Skeletal muscle cell (primary cell): ENCODE measurements at places on chromosomes 13 and 19.

DNA sequence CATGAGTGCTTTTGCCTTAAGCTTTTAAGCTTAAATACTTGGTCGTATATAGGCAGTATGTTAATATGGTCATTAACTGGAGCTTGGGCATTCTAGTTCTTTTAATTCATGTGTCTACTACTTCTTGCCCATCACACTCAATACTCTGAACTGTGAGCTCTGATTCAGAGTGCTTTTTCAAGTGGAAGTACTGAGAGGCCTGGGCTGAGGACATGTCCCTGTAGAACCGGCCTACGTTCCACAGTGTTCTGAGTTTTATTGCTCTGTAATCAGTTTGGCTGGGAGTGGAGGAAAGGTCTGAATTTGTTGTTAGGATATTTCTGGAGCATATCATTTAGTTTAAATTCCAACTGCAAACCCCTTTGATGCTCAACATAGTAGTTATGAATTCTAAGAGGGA lies 1744.8 kb upstream of the MIR17HG start:
- no peak for DNase-seq

DNA sequence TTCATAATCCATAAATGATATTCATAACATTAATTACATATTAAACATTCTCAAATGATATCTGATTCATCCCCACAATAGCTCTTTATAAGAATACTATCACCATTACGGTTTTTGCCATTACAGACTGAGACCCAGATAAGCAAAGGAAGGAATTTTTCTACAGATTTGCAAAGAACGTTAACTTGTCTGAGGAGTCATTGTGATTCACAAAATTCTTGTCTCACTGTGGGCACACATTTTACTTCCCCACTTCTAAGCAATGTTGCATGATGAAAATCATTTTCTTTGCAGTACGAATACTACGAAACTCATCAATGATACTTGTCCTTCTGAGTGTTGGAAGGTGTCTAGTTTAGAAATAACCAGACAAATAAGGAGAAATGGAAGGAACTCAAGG lies 70.1 kb downstream of the NALCN start:
- DNase-seq, result no peak

DNA sequence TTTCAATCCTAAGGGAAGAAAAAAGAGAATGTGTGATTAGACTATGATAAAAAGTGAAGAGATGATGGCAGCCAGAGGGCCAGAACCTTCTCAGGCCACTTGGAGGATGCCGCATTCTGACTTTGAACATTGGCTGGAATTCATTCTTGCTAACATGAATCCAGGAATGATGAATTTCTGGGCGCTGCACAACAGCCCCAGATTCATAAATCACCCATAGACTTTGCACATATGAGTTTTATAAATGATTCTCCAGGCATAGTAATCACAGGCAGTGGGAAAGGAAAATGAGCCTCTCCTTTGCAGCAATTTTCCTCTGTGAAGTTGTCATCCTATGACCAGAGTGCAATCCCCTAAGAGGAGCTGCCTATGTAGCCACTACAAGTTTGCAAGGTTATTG lies 555.4 kb downstream of the KCTD12 start:
- no peak for DNase-seq

GRCh38 chr19:1756264-1756663 lies 3.0 kb downstream of the ONECUT3 start:
- DNase-seq, result no peak

- DNase-seq, result no peak
Observed at GRCh38 chr19:54047616-54048015, 16.1 kb downstream of the VSTM1 start.

- DNase-seq, result peak; percentile 96
Observed at GRCh38 chr19:55486971-55487923, 989 bp upstream of the SSC5D start.

- DNase-seq, result no peak
Observed at GRCh38 chr19:8307400-8307964, 676 bp downstream of the CD320 start.

DNA sequence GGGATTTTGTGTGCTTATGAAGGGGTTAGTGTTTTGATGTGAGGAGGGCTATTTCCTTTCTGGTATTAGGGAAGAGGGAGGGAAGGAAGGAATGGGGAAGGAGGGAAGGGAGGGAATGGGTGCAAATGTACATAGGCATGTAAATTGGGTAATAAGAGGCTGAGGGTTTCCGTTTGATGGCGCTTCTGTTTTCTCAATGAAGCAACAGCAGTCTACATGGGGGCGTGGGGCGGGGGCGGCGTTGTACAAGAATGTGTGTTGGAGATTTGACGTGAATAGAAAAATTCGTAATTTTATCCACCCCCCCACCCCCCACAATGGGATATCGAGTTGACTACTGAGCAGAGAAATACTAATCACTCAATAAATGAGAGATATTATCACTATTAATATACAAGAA lies 52.5 kb downstream of the PDS5B start:
- DNase-seq, result no peak

DNA sequence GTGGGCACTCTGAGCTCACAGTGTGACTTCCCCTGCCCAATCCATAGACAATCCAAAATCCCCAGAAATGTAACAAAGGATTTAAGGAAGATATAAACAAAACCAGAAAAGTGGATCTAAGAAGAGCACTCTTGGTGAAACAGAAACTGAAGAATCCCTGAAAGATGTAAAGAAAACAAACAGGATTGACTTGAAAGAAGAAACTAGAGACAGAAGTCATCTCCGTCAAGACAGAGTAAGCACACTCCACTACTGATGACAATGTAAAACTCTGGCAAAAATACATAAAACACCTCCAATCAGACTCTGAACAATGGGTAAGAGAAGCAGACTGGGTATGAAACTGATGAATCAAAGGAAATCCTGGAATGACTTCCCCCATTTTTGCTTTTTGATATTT lies 13.5 kb downstream of the TUBGCP3 start:
- DNase-seq, result no peak

- no peak for DNase-seq
Observed at GRCh38 chr19:30297969-30298368, 74.2 kb upstream of the ZNF536 start.

DNA sequence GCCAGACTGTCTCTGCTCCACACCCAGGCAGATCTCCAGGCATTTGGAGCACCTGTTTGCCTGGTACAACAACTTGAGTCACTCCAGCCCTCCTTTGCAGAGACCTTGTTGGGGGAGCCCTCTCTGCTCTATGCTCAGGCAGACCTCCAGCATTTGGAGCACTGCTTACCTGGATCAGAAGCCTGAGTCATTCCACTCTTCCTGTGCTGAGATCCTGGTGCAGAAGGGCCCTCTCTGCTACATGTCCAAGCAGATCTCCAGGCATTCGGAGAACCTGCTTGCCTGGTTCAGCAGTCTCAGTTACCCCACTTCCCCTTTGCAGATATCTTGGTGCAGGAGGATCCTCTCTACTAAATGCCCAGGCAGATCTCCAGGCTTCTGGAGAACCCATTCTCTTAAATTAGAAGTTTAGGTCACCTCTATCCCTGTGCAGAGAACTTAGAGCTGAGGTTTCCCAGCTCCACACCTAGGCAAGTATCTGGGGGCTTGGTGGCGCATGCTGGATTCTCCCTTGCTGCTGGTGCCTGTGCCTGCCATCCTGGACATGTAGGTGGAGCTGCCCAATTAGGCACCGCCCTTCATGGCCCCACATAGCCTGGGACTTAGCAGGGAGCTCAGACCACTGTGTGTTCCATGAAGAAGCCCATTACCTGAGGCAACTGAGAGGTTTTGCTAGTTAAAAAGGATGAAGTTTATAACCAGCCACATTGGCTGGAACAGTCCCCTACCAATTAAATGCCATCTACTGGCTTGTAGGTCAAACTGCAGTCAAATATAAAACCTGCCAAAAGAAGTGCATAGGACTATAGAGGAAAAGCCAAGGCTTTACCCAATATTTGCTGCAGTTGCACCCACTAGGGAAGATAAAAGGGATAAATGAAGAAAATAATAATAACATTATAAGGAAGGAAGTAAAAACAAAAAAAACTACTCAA lies 97.6 kb upstream of the SLITRK6 start:
- no peak for DNase-seq

- DNase-seq, result no peak
Observed at GRCh38 chr19:39539165-39539517, 820 bp downstream of the EID2 start.
